ENCODE measurements at places on chromosomes 16 and 17. TPM values are rescaled to one million over a fixed set of nuclear protein-coding genes. Genes with fewer than 3 reads are reported as not detected.

DNA sequence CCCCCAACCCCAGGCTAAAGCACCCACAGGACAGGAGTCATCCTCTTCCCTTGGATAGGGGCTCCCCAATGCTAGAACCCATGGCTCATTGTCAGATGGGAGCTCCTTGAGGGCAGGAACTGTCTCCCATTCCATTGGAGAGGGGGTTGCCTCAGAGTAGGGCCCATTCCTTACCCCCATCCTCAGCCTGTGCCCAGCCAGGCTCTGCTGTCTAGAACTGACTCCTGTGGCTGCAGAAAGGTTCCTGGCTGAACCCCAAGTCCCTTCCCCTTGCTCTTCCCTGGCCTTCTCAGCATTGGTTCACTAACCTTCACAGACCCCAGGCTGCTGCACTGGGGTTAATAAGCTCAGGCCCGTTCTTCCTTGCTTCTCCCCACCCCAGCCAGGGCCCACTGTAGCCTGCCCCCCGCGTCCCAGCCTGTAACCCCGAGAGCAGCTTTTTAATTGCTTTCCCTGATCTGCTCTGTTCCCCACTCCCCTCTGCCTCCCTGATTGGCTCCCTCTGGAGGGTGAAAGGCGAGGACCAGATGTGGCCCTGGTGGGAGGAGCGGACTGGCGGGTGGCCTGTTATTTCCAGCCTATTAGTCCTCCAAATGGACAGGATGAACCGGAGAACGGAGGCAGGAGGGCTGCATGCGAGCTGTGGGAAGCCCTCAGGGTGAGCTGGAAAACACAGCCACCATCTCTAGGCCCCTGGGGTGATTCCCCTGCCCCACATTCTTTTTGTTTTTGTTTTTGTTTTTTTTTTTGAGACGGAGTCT lies 6.0 kb upstream of the GFAP start:
- no peak for DNase-seq

DNA sequence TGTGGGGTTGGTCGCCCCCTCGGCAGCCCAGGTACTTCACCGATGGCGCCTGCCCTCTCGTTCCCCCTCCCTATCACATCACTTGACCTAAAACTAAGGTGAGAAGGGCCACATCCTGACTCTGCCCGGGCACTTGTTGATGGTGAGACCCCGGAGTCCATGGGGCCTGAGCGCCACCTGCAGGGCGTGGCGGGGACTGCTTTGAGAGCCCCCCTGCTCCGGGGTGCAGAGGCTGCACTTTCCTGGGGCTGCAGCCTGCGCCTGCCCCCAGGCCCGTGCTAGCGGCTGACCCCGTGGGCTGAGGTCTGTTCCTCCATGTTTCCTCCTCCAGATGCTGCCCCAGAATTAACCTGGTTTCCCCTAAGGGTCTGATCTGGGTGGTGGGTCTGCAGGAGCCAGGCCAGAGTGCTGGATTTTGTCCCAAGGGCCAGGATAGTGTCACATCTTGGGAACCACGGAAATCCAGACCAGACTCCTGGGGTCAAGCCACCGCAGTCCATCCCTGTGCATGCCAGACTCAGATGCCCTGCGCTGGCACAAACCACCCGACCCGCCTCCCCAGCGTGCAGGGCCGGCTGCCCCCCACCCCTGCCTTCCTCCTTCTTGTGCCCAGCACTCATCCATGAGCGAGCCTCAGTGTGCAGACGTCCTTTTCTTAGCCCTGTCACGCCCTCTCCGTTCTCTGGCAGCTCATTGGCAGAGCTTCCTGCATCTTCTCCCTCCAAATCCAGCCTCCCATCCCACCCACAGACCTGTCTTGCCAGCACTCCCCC lies 2.7 kb downstream of the NDUFAF8 start:
- DNase-seq = peak; percentile 75

AXIN2 gene
- total RNA-seq = 4.4 TPM

TBC1D3 gene
- not detected for total RNA-seq

ITPRIPL2 gene
- total RNA-seq = 9.7 TPM

- no peak for DNase-seq
Observed at GRCh38 chr17:74619077-74619673, 4.4 kb downstream of the CD300E start.

- no peak for DNase-seq
Observed at GRCh38 chr17:4768298-4768697, 3.4 kb upstream of the TM4SF5 start.

DNA sequence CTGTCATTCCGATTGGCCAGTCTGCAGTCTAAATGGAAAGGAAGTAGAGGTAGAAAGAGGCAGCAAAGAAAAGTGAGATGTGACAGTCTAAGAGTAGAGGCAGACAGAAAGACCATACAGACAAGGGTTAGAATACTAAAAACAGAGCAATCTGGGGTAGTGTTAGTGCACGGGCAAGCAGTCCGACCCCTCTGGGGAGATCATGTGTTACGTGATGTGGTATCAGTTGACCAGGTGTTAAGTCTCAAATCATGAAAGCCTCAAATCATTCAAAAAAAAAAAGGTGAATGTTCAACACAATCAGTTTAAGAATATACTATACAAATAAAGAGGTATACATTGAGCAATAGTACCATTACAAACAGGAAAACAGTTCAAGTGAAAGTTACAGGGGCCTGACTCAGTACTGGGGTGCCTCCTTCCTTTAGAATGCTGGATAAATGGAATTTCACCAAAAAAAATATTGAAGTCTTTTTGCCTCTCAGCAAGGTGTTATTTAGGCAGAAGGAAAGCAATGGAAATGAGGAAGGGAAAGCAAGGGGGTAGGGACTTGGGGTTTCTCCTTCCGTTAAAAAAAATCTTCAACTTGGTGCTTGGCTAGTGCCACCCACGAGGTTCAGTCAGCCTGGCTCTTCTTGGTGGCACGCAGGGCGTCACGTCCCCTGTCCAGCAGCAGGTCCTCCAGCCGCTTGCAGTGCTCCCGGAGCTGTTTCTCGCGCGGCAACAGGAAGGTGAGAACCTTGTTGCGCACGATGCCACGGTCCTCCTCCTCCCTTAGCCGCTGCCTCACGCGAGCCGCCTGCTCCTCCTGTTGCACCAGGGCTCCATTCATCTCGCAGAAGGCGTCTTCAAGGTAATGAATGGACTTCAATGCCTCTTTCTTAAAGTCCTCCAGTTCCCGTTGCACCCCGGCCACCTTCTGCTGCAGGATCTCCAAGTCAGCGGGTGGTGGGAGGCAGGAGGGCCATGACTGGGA lies 616 bp downstream of the CCDC182 start:
- no peak for DNase-seq

GRCh38 chr17:1029196-1029921 lies 32.4 kb downstream of the TIMM22 start:
- DNase-seq = no peak

- DNase-seq = no peak
Observed at GRCh38 chr16:67758006-67758405, 38.9 kb upstream of the GFOD2 start.

DNA sequence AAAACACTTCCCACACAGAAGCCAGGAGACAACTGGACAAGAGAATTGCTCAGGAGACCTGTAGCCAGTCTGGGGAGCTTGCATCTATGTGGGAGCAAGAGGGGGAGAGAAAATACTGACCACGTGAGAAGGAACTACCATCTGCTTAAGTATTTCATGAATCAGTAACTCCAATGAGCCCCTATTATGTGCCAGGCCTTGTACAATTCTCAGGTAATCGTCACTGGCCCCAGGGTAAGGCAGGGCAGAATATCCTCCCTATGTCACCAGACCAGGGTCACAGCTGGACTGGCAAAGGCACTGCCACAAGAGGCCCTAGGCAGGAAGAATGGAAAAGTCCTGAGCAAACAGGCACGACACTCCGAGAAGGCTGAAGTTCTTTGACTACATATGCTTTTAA lies 25.9 kb downstream of the USP7 start:
- DNase-seq = no peak

STX4 gene
- 46.8 TPM for total RNA-seq

DNA sequence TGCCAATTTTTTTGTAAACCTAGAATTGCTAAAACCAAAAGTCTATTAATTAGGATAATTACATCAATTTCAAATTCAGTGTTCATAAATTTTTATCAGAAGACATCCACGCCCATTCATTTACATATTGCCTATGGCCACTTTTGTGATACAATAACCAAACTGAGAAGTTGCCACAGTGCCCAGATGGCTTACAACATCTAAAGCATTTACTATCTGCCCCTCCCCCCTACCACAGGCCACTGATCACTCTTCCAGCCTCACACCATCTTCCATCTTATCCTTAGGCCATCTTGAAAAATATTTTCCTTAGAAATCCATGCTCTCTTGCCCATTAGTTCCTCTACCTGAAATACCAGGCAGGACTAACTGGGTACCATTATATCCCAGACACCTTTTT lies 6.3 kb upstream of the PRKAR1A start:
- DNase-seq = no peak

DNA sequence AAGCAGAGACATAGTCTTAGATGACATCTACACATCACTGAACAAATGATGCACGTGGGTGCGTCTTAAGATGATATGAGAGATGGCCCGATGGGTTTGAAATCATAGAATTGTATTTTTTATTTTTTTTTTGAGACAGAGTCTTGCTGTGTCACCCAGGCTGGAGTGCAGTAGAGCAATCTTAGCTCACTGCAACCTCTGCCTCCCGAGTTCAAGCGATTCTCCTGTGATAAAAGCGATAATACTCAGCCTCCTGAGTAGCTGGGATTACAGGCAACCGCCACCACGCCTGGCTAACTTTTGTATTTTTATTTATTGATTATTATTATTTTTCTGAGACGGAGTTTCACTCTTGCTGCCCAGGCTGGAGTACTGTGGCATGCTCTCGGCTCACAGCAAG lies 5.3 kb downstream of the ST6GALNAC1 start:
- DNase-seq = no peak

PRSS53 gene
- total RNA-seq = 5.3 TPM

GRCh38 chr16:75565640-75566039 lies 539 bp upstream of the GABARAPL2 start:
- DNase-seq = no peak

DNA sequence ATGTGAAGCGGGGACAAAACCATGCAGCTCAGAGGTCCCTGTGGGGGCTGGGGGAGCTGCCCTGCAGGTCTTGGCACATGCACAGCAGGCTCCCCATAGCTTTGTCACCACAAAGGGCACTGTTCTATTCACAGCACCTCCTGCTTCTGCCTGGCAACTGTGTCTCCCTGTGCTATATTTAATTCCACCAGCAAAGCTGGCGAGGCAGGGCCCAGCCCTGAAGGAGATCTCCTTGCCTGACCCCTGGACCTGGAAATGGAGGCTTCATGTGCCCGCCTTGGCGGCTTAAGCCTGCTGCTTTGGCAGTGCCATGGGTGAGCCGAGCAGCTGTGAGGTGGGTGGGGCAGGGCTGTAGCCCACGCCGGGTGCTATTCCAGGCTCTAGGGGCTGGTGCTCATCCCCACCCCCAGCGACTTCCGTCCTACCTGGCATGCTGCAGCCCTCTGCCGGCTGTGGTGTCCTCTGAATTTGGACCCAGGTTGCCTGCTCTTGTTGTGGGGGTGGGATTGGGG lies 6.8 kb downstream of the LDHD start:
- peak; percentile 45 for DNase-seq

RNF227 gene
- 3.3 TPM for total RNA-seq

DNA sequence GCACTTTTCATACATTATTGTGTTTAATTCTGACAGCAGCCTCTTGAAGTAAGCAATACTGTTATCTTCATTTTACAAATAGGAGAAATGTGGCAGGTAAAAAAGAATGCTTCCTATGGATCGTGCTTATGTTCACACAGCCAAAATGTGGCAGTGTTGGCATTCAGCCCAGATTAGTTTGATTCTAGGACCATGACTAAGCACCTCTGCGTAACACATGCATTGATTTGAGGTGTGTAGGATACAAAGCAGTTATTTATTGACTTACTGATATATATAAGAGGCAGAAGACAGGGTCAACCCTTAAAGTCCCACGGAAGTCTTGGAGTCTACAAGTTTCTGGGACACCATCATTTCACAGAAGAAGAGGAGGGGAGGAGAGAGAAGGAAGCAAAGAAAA lies 1144.4 kb upstream of the GOT2 start:
- DNase-seq = no peak

DNA sequence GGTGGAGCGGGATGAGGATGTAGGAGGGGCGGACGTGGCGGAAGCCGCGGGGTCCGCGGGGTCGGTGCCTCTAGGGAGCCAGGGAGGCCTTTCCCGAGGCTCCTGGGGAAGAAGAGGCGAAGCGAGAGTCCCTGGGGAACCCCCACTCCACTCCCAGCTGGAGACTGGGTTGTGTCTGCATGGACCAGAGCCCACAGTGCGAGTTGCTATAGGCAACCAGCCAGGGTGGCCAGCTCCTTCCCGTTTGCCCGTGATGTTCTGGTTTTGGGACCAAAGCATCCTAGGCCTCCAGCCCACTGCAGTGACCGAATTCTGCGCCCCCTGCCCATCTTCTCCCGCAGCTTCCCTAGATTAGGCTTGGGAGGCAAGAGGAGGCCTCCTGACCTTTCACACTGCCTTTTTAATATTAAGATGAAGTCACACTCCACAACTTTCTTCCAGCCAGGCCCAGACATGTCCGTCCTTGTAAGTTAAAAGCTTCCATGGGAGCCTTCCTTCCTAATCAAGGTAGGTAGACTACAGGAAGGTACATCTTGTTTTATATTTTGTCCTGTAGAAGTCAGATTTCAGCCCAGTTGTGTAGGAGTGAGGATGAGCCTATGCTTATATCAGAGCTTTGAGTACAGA lies 469 bp downstream of the AMZ2 start:
- no peak for DNase-seq

Measured in activated CD4-positive, alpha-beta memory T cell treated with anti-CD3 and anti-CD28 coated beads for 36 hours (primary cell).